ENCODE measurements at places on chromosomes 5 and 9. TPM values are rescaled to one million over a fixed set of nuclear protein-coding genes. Genes with fewer than 3 reads are reported as not detected.

Gene NAIP
- 0.78 TPM for total RNA-seq

Gene GMCL2
- not detected for total RNA-seq

Gene S1PR3
- 1.2 TPM for total RNA-seq

Gene ABLIM3
- 11.3 TPM for total RNA-seq

Gene ARID3C
- total RNA-seq = 0.50 TPM

Gene SLC45A2
- total RNA-seq = 0.14 TPM

Gene MARCHF3
- total RNA-seq = 0.36 TPM

Gene FRRS1L
- total RNA-seq = not detected

Gene TDRD7
- total RNA-seq = 6.8 TPM

Gene PNPLA7
- under 0.01 TPM for total RNA-seq

Gene LCN2
- total RNA-seq = 49.6 TPM

Gene PCDHB12
- total RNA-seq = 0.28 TPM

Gene SLC28A3
- 8.2 TPM for total RNA-seq

Gene WDR38
- total RNA-seq = not detected

Gene GRK6
- 38.6 TPM for total RNA-seq

Gene STC2
- total RNA-seq = 425 TPM

Data from nasal cavity respiratory epithelium epithelial cell of viscerocranial mucosa (primary cell).